Activated CD8-positive, alpha-beta memory T cell treated with anti-CD3 and anti-CD28 coated beads, Interleukin-2, amount 10 ng/mL, durations not matched to agents 7 days and 5 days (primary cell): ENCODE measurements at places on chromosomes 1 and 21.
A peak's percentile ranks its signal among the peaks of the same experiment; 100 is the strongest.

DNA sequence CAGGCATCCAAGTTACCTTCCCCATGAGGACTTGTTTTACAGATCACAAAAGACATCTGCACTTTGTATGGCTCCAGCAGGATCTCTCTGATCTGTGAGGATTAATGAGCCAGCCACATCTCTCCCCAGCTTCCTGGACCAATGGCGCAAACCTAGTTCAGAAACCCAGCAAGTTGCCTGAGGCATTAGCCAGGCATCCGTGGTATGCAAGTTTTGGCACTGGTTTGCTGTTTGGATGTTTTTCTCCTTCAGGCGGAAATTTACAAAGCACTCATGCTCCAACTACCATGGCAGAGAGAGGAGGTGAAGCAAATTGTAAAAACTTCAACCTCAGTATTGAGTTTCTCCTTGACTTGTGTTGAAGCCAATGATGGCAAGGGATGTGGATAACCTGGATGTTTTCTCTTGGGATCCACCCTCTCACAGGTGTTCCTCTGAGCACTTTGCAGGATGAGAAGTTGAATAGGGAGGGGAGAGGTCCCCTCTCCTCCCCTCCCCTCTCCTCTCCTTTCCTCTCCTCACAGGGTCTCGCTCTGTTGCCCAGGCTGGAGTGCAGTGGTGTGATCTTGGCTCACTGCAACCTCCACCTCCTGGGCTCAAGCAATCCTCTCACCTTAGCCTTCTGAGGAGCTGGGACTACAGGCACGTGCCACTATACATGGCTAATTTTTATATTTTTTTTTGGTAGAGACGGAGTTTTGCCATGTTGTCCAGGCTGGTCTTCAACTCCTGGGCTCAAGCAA is 25.6 kb upstream of the ENO1 start:
- H3K36me3 ChIP-seq, result peaks cover 16% of the 10 kb centered on the region
- H3K27ac ChIP-seq, result no peak overlapping the region
- H3K4me1 ChIP-seq, result peaks cover 39% of the 10 kb centered on the region

DNA sequence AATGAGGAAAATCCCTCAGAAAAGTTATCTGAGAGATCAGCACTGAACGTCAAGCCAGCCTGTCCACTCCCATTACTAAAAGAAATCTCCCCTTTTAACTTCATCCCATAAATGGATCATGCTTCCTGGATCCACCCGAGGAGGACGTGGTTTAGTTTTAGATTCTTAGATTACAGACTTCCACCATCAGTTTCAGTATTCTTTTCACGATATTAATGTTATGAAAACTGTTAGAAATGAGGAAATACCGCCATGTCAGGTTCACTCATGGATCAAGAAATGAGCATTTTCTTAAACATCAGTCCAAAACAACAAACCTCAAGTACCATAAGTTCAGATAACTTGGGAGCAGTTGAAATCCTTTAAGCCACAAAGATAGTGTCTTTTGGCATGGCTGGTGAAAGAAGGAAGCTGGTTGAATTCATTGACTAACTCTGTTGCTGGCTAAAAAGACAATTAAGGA is 49.8 kb downstream of the NFIA start:
- DNase-seq, result no peak
- no peaks in the 10 kb centered on the region for H3K27me3 ChIP-seq
- peaks cover 4% of the 10 kb centered on the region for H3K36me3 ChIP-seq
- no peak overlapping the region for H3K4me3 ChIP-seq

DNA sequence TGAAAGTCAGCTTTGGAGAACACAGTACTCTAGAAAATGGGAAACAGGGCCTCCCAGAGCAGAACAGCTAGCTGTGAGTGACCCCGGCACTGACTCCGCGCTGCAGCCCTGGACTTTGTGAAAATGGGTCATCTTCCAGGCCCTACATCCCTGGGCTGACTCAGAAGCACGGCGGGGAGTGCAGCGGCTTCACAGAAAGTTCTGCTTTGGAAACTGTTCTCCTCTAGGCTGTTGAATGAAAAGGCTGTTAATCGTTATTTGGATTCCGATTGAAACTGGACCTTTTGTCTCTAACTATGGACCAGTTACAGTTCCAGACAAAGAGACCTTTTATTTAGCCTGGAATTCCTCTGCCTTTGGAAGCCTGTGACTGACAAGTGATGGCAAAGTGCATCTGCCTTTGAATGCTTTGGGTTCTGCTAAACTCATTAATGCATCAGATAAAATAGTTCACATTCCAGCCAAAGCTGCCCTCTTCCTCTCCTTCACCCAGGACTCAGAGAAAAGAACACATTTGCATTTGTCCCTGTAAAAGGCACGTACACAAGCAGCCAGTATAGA is 144.9 kb upstream of the HOOK1 start:
- no peaks in the 10 kb centered on the region for H3K36me3 ChIP-seq
- H3K27me3 ChIP-seq, result no peaks in the 10 kb centered on the region
- H3K4me3 ChIP-seq, result no peak overlapping the region
- no peak for DNase-seq
- no peak overlapping the region for H3K27ac ChIP-seq

- peaks cover 4% of the 10 kb centered on the region for H3K27me3 ChIP-seq
- H3K4me3 ChIP-seq, result no peak overlapping the region
- DNase-seq, result no peak
- no peak overlapping the region for H3K27ac ChIP-seq
- H3K36me3 ChIP-seq, result no peaks in the 10 kb centered on the region
Measured at GRCh38 chr1:47621483-47621882, 183.6 kb downstream of the FOXD2 start.

- DNase-seq, result no peak
- H3K4me3 ChIP-seq, result peak overlapping the region; percentile 48
- H3K27me3 ChIP-seq, result peaks cover 9% of the 10 kb centered on the region
- H3K4me1 ChIP-seq, result peaks cover 22% of the 10 kb centered on the region
- peak overlapping the region; percentile 54 for H3K27ac ChIP-seq
Measured at GRCh38 chr1:203025686-203026030, 633 bp upstream of the PPFIA4 start.

- H3K27me3 ChIP-seq, result peaks cover 27% of the 10 kb centered on the region
- peak overlapping the region; percentile 47 for H3K27ac ChIP-seq
- H3K4me1 ChIP-seq, result peaks cover 24% of the 10 kb centered on the region
- peak overlapping the region; percentile 61 for H3K4me3 ChIP-seq
- peaks cover 9% of the 10 kb centered on the region for H3K36me3 ChIP-seq
Measured at GRCh38 chr1:65002508-65003315, 36.4 kb upstream of the JAK1 start.

DNA sequence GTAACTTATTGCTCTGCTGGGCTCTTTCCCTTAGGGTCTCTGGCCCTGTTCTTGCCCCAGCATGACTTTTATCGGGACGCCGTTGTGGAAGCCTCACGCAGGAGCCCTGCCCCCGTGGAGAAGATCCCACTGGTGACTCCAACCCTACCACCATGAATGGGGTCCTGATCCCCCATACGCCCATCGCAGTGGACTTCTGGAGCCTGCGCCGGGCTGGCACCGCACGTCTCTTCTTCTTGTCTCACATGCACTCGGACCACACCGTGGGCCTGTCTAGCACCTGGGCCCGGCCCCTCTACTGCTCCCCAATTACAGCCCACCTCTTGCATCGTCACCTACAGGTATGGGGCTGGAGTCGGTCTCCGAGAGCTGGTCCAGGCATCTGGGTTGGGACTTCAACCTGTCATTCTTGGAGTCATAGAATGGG is 322 bp downstream of the DCLRE1B start:
- peak; percentile 67 for DNase-seq
- peaks cover 53% of the 10 kb centered on the region for H3K36me3 ChIP-seq
- H3K4me1 ChIP-seq, result peaks cover 55% of the 10 kb centered on the region
- no peaks in the 10 kb centered on the region for H3K27me3 ChIP-seq
- H3K4me3 ChIP-seq, result peak overlapping the region; percentile 97
- peak overlapping the region; percentile 89 for H3K27ac ChIP-seq

GRCh38 chr1:91650764-91651163 is 150.1 kb downstream of the CDC7 start:
- no peaks in the 10 kb centered on the region for H3K36me3 ChIP-seq
- H3K27ac ChIP-seq, result no peak overlapping the region
- no peak overlapping the region for H3K4me3 ChIP-seq

DNA sequence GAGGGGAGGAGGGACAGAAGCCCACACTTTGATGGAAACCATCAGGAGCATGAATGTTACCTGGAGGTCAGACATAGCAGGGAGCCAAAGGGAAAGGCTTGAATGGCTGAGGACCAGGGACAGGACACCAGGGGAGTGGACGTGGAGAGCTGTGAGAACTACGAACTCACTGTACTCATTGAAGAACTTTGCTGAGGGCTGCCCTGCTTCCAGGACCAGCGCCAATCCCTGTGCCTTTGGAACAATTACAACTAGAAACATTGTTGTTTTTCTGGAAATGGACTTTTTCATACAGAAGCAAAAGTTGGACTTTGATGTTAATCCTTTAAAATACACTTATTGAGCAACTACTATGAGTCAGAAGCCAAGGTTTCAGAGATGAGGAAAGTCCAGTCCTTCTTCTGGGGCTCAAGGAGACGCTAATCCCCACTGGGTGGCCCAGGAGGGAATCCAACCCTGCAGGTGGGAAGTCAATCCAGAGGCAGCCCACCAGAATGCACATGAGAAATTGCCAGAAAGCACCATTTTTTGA is 12.9 kb downstream of the TSPAN2 start:
- no peaks in the 10 kb centered on the region for H3K36me3 ChIP-seq
- DNase-seq, result no peak
- no peak overlapping the region for H3K27ac ChIP-seq
- H3K27me3 ChIP-seq, result peaks cover 12% of the 10 kb centered on the region

GRCh38 chr1:55428944-55429931 is 214.1 kb upstream of the USP24 start:
- no peaks in the 10 kb centered on the region for H3K36me3 ChIP-seq
- no peaks in the 10 kb centered on the region for H3K4me1 ChIP-seq
- peaks cover 10% of the 10 kb centered on the region for H3K27me3 ChIP-seq

DNA sequence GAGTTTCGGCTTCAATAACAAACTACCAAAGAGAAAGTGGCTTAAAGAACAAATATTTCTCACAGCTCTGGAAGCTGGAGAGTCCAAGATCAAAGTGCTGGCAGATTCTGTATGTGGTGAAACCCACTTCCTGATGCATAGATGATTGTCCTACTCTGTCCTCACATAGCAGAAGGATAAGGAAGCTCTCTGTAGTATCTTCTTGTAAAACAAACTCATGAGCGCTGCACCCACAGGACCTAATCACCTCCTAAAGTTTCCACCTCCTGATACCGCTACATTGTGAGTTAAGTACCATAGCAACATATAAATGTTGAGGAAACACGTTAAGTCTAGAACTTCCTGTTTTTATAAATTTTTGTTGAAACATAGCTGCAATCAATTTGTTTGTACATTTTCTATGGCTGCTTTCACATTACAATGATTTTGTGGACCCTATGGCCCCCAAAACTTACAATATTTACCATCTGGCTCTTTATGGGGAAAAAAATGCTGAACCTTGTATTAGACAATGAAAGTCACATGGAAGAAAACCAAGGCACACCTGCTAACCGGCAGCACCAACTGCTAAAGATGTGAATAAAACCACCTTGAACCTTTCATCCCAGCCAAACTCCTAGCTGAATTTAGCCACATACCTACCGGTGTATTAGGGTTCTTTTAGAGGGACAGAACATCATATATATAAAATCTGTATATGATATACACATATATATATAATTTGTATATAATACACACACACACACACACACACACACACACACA is 1423.4 kb downstream of the NCAM2 start:
- no peaks in the 10 kb centered on the region for H3K36me3 ChIP-seq
- DNase-seq, result no peak
- no peak overlapping the region for H3K27ac ChIP-seq
- H3K27me3 ChIP-seq, result no peaks in the 10 kb centered on the region
- no peaks in the 10 kb centered on the region for H3K4me1 ChIP-seq
- H3K4me3 ChIP-seq, result no peak overlapping the region

GRCh38 chr1:54401799-54402198 is 4.4 kb downstream of the SSBP3 start:
- H3K4me3 ChIP-seq, result no peak overlapping the region
- H3K27ac ChIP-seq, result no peak overlapping the region

- H3K4me1 ChIP-seq, result peaks cover 72% of the 10 kb centered on the region
- peak overlapping the region; percentile 53 for H3K27ac ChIP-seq
- H3K4me3 ChIP-seq, result peak overlapping the region; percentile 22
- H3K36me3 ChIP-seq, result peaks cover 12% of the 10 kb centered on the region
- H3K27me3 ChIP-seq, result peaks cover 14% of the 10 kb centered on the region
Measured at GRCh38 chr1:8427493-8427892, 109.6 kb downstream of the SLC45A1 start.

DNA sequence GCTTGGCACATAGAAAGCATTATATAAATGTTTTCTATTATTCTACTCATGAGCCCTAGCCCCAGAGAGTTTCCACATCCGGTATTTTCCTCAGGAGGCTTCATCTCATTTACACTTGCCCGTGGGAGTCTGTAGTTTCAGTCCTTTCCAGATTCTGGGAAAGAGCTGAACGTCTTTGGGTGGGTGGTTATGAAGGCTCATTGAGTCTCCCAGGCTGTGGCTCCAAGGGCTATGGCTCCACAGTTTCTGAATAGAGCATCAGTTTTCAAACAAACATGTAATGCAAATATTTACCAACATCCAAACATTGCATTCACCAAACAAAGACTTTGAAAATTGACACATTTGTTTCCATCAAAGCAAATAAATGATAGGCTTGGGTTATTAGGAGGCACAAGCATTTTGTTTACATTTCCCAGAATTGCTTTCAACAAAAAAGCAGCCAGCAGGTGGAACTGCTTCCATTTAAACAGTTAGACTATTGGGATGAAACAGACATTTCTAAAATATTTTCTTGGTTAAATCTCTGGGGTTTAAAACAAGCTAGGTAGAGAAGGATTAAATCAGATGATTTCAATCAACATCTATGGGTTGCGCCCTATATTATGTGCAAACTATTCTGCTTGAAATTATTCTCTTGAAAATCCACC is 1.3 kb upstream of the LEMD1 start:
- H3K4me3 ChIP-seq, result no peak overlapping the region
- no peak overlapping the region for H3K27ac ChIP-seq
- peaks cover 60% of the 10 kb centered on the region for H3K27me3 ChIP-seq
- no peaks in the 10 kb centered on the region for H3K36me3 ChIP-seq

- DNase-seq, result no peak
- H3K4me3 ChIP-seq, result no peak overlapping the region
- H3K27ac ChIP-seq, result no peak overlapping the region
Measured at GRCh38 chr1:53061123-53061858, 722 bp upstream of the PODN start.

DNA sequence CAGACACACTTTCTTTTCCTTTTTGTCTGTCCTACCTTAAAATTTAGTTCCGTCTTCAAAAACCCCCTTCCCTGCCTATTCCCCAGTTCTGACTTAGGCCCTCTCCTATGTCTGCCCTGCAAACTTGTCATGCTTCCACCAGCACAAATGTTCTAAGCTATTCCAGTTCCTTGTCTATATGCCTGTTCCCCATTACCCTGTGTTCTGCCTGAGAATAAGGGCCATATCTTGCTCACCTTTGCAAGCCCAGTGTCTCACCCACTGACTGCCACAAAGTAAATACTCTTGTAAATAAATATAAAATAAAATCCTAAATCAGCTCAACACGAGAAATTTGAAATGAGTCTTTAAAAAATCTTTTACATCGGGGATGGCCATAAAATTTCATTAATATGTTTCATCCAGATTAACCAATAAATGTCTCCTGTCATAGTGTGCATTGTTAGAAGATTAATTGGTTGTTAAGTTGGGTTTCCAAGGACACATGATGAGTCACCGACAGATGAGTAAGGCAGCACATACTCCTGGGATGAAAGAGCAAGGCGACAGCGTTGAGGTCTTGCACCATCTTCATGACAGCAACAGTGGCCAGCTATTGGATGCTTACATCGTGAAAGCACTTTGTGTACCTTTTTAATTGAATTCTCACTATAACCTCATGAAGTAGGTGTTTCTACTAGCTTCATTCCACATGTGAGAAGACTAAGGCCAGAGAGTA is 92.6 kb upstream of the NGF start:
- H3K4me3 ChIP-seq, result no peak overlapping the region
- H3K4me1 ChIP-seq, result no peaks in the 10 kb centered on the region
- no peaks in the 10 kb centered on the region for H3K27me3 ChIP-seq
- no peaks in the 10 kb centered on the region for H3K36me3 ChIP-seq
